Fibroblast of the aortic adventitia (primary cell): ENCODE measurements at places on chromosomes 1 and 21. TPM values are rescaled to one million over a fixed set of nuclear protein-coding genes. Genes with fewer than 3 reads are reported as not detected.

GRCh38 chr1:30465096-30465495 is 258.3 kb downstream of the MATN1 start:
- no peak for DNase-seq

DNA sequence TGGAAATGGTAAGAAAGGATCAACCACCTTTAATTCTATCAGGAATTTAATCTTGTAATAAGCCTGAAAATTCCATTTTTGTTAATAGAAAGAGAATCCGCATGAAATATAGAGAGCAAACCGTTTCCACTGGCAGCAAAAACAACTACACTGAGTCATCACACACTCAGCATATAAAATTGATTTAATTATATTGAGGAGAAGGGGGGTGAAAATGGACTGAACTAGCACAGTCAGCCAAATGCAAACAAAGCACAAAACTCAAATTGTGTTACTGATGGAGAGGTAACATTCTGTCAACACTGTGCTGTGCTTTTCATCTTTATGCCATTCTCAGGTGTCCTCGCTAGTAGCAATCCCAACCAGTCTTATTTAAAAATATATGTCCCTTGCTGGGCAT is 1583.9 kb downstream of the MRPL39 start:
- DNase-seq: no peak

GRCh38 chr1:170749959-170750358 is 86.0 kb downstream of the PRRX1 start:
- no peak for DNase-seq

DNA sequence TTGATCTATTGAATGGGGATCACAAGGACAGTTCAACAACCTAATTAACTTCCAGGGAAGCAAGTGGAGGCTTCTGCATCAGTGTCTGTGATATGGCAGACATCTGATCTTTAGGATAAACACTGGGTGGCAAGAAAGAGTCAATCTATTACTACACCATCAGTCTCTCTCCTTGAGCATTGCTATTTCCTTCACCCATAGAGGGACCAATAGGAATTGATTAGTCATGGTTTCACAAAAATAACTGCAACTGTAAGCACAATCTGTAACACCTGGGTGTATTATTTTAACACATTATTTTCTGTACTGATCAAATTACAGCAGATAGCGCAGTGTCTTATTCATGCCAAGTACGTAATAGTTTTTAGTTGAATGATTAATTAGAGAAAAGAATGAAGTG is 50.3 kb downstream of the USP24 start:
- no peak for DNase-seq

- peak; percentile 72 for DNase-seq
These were observed 245.3 kb downstream of the SLC45A1 start for GRCh38 chr1:8562881-8563865.

- DNase-seq: peak; percentile 28
These were observed 79.8 kb upstream of the ROR1 start for GRCh38 chr1:63693944-63694571.

GRCh38 chr1:110259770-110260169 is 49.7 kb downstream of the KCNC4 start:
- no peak for DNase-seq

Gene FOXJ3
- 17.4 and 38.0 TPM in 2 replicates for total RNA-seq

GRCh38 chr1:117794073-117794472 is 135.3 kb downstream of the GDAP2 start:
- peak; percentile 87 for DNase-seq
